ENCODE measurements at places on chromosomes 7 and 10.

DNA sequence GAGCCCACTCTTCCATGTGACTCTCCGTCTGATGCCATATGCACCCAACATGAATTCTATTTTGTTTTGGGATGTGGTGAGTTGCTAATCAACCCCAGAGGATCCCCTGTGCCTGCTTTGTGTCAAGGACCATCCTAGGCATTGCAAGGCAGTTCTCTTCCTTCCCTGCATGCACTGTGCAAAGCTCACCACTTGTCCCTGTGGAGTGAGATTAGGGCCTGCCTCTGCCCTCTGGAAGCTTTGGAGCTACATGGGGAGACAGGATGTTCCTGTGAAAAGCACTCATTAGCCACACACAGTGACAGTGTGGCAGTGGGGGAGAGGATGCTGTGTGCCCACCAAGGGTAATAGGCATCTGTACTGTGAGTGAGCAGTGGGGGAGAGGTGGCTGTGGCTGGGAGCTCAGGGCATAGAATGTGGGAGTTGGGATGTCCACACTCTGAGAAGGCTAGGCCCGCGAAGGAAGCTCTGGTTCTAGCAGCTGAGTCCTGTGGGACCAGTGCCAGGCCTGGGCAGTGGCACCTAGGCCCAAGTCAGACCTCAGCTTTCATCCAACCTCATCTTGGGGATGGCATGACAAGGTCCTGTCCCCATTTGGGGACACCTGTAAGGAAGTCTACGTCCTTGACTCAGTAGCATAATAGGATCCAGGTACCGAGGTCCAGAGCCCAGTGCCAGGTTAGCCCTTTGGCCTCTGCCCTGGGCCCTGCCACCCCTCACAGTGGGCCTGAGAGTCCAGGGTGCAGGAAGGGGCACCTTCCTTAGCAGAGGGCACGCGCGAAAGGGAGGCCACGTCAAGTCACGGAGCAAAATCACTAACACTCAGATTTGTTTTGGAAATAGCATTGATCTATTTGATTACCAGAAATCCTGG, 6.6 kb downstream of the ADRA2A start:
- DNase-seq: no peak

DNA sequence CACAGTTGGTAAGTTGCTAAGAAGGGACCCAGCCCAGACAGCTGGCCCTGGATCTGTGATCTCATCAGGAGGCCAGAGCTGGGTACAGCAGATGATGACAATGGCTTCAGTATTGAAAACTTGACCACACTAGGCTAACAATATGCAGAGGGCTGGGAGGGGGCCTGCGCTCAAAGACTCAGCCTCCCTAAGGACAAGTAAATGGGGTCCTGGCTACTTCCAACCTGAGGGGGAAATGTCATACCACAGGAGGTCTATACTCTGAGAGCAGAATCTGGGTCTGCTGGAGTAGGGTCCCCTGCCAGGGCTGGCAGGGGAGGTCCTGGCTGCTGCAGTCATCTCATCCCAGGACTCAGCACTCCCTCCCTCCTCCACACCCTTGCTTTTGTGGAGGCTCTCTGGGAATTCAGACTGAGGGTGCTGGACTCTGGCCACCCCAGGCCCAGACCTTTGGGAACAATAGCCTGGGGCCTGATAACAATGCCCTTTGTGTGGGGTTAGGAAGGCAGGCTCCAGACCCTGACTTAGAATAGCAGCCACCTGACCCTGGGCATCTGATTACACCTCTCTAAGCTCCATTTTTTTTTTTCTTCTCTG, 1.4 kb downstream of the FXYD4 start:
- no peak for DNase-seq

DNA sequence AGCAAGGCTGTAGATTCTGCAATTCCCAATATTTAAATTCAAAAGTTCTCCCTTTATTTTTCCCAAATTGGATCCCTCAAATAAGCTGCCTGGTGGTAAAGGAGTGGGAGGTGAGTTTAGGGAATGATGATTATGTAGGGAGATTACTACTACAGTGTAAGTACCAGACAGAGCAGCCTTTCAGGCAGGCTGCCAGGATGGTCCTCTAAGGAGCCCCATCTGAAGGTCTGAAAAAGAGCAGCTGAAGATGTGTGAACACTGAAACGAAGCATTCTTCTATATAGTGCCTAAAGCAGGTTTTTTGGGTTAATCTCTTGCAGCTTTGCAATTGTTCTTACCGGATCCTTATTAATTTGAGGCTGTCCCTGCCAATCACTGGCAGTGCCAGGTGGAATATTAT, 84.7 kb downstream of the CREB5 start:
- DNase-seq: no peak

GRCh38 chr10:88039496-88040200, 176.2 kb downstream of the PTEN start:
- no peak for DNase-seq

GRCh38 chr7:149245744-149246143, 6.3 kb downstream of the ZNF212 start:
- DNase-seq: no peak

DNA sequence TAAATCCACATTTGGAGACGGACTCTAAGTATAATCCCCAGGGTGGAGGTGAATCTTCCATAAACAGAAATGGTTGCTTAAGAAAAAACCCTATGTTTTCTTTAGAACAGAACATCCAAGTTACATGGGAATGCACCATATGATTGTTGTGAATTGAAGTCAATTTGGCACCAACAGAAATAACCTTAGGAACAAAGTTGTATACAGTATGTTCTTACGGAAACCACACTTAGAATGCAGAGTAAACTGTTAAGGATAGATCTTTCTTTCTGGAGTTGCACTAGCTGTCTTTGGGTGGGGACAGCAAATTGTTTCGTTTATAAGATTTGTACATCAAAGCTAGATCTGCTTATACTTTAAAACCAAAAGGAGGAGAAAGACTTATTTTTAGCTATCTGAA, 316.4 kb downstream of the PTEN start:
- no peak for DNase-seq

DNA sequence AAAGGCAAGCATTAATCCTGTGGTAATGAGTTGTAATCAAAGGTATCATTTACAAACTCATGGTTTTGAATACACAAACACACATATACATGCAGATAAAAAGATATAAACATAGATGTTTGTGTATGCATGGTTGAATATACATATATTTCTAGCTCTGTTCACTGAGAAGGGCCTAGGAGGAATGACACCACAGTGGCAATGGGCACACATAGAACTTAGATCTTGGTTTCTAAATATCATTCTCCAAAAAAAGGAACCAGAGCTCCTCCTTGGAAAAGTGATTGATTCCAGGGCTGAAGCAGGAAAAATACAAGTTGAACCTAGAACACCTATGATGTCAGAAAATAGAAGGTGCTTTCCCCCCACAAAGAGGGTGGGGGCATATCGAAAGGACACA, 6.9 kb downstream of the CUL2 start:
- no peak for DNase-seq

- no peak for DNase-seq
Measured at GRCh38 chr7:2728316-2729030, 40.5 kb downstream of the AMZ1 start.

GRCh38 chr10:86401588-86402282, 35.1 kb upstream of the GRID1 start:
- DNase-seq: no peak

- DNase-seq: no peak
Measured at GRCh38 chr10:62811159-62811875, 4.8 kb downstream of the EGR2 start.

- DNase-seq: no peak
Measured at GRCh38 chr7:103795107-103795506, 194.4 kb downstream of the RELN start.

DNA sequence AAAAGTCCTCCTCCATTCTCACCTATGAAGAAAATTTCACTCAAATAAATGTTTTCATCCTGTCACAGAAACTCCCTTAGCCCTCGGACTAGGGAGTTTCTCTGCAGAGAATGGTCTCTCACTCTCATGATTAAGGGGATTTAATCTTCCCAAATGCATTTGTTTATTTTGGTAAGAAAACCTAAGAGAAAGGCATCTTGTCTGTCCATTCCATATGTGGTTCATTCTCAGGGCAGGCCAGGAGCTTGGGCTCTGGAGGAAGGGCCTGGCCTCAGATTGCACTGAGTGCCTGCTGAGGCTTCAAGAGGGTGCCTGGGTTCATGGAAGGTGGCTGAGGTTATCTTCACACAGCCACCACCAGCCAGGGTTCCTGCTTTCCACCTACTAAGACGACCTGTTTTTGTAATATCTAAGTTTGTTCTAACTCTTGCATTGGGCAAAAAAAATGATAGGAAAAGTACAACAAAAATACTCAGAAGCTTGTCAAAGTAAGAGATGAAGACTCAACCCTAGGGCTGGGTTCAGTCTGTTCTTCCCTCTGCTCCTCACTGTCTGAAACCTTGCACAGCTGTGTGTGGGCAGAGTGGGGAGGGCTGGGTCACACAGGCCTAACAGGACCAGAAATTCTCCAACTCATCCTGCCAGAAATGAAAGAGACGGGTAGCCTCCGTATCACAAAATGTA, 186.7 kb downstream of the CXCL12 start:
- DNase-seq: no peak

DNA sequence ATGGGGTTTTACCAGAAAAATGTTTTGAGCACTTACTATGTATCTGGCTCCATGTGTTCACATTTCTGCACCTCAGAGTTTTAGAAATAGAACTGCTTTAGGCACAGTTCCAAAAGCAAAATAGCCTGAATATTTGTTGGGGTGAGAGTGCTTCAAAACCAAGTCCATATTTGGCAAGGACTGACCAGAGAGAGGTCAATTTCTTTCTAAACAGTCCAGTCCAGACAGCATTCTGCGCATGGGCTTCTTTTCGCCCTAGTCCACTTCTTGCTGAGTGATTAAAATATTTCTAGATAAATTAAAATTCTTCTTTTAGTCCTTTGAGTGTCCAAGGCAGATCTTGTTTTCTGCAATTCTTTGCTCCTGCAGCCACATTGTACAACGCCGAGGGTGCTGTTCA, 427.0 kb downstream of the PHTF2 start:
- no peak for DNase-seq

DNA sequence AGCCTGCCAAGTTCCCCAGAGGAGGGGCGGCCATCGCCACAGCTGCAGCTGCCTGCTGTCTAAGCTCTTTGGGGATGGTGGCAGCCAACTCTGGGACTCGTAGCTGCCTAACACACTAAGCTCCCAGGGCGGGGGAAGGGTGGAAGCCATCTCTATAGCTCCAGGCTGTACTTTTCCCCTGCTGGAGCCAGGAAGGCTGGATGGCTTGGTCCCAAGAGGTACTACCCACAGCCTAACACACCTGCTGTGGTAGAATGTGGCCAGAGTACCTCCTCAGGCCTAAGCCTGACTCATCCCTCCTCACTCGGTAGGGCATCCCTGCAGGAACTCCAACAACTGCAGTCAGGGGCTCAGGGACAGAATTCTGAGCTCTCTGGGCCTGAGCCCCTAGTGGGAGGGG, 151.7 kb upstream of the TAC1 start:
- DNase-seq: no peak

- DNase-seq: no peak
Measured at GRCh38 chr7:42189535-42189934, 47.5 kb downstream of the GLI3 start.

DNA sequence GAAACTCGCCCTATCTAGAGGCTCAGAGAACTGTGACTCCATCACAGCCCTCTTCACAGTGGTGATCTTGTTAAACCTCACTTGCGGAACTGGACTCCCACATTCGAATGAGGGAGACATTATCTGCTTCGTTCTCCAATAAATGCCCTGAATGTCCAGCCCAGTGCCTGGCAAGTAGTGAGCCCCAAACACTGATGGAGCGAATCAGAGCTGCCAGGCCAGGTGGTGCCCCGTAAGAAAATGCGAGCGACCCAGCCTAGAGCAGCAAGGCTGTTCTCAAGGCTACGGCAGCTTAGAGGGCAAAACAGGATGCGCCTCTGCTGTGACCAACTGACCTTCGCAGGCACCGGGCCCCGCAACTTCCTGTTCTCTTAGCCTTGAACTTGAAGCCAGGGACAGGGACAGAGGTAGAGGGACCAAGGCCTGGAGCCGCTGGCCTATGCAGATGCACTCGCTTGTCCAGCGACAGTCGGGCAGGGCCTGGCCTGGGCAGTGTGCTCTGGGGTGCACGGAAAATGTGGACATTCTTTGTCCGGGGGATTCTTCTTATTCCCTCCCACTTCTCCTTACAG, 217.6 kb downstream of the TCERG1L start:
- no peak for DNase-seq

GRCh38 chr10:123249894-123250293, 95.7 kb downstream of the BUB3 start:
- DNase-seq: no peak

GRCh38 chr10:99681553-99681952, 22.2 kb downstream of the ENTPD7 start:
- DNase-seq: no peak

- DNase-seq: no peak
Measured at GRCh38 chr10:14552015-14552414, 221.3 kb upstream of the FRMD4A start.
